CD4-positive, alpha-beta T cell treated with Interleukin-15 for 1 hour (primary cell): ENCODE measurements at places on chromosomes 11 and 22.

GRCh38 chr11:87866951-87867350, 308.3 kb downstream of the RAB38 start:
- DNase-seq = no peak

- no peak for DNase-seq
Observed at GRCh38 chr11:97746818-97747217, 1273.9 kb upstream of the CNTN5 start.

GRCh38 chr11:116061322-116061721, 557.1 kb upstream of the CADM1 start:
- DNase-seq = no peak

GRCh38 chr11:76234021-76234415, 27.7 kb upstream of the WNT11 start:
- peak; percentile 59 for DNase-seq

GRCh38 chr22:29860006-29860766, 22.1 kb upstream of the ASCC2 start:
- no peak for DNase-seq

DNA sequence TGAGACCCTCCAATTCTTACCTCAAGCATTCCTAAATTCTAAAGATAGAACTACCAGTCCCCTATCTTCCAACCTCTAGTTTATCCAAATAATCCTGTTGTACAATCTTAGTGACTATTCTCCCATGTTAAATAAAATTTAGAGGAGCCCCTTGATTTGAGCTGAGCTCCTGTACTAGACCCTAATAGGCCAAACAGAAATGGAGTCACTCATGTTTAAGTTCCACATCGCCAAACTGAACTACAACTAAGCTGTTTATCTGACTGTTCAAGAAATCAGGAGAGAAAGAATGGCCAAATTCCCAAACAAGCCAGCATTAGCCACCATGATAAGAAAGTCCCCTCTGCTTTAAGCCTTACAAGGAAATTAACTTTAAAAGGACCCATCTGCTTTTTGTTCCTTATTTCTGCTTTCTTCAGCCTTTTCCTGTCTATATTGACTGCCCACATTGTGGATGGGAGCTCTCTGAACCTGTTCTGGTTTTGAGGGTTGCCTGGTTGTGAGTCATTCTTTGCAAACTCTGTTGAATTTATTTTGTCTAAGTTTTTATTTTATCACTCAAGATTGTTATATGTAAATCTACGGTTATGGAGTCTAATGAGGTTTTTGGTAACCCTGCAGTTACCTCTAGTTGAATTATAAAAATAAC, 90.4 kb downstream of the TTC28 start:
- no peak for DNase-seq

DNA sequence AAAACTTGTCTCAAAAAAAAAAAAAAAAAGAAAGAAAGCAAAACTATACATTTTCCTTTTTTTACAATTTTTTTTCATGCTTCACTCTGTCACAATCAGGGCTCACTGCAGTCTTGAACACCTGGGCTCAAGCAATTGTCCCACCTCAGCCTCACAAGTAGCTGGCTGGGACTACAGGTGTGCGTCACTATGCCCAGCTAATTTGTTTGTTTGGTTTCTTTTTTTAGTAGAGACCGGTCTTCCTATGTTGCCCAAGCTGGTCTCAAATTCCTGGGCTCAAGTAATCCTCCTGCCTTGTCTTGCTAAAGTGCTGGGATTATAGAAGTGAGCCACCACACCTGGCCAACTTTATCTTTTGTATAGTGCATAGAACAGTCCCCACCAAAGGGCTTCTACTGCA, 15.0 kb upstream of the CXCR5 start:
- peak; percentile 28 for DNase-seq

GRCh38 chr11:7252683-7253213, 1.0 kb downstream of the SYT9 start:
- DNase-seq = no peak

DNA sequence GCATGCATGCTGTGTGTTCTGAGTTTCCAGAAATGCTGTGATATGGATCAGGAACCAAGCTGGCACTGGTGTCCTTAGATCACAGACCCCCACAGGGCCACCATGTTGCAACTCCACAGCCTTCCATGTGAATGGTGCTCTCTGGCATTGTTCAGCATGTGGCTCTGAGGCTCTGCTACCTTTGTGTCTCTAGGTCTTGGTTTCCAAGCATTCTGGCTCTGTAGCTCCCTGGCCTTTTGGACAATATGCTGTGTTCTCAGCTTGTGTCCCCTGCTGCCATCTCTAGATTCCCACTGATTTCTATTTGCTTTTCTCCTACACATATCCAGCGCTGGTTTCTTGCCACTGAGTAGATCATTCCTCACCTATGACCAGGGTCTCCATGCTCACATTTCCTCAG, 3.9 kb downstream of the SPTBN2 start:
- no peak for DNase-seq

DNA sequence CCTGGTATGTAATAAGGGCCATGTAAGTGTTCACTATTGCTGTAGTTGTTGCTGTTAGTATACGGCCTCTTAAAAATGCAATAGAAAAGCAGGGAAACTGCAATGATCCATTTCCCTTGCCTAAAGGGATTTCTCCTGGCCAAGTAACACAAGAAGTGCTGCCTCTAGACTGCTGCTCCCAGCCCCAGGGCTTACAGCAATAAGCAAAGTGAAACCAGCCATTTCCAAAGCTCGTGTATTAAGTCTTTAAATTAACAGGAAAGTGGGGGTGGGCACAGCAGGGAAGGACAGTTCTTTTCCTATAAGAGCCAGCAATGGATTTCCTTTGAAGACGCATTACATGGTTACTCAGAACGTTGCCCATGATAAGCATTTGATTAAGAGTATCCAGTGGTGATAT, 36.9 kb upstream of the WT1 start:
- no peak for DNase-seq

- DNase-seq = no peak
Observed at GRCh38 chr11:64620381-64620971, 29.5 kb downstream of the SLC22A12 start.

DNA sequence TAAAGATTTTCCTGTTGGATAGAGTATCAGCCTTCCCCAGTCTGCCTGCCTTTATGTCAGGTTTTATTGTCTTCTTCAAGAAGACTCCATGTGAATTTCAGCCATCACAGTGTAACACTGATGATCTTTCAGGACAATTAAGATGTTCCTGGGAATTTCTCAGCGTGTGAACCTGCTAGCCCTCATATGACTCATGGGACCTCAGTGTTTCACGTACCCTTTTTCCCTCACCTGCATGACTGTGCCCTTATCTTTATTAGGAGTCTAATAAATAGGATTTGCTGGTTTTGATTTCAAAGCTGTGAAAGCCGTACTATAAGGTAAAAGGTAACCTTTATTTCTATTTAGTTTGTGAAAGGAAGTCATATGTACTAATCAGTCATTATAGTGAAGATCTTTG, 81.7 kb upstream of the MYO18B start:
- no peak for DNase-seq

DNA sequence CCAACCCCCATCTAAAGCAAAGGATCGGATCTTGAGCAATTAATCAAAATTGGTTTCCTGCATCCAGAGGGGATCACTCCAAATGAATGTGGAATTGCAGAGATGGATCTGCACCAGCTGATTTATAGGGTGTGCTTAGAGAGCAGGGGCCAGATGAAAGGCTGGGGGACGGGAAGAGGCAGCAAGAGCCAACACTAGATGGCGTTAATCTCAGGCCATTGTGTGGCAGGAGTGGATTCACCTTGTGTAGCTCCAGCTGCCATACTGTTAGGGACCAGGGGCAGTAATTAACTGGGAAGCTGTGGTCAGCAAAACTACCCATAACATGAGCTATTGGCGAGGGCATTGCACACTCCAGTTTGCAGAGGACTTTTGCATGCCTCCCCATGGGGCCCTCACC, 35.6 kb downstream of the SERPINH1 start:
- no peak for DNase-seq

DNA sequence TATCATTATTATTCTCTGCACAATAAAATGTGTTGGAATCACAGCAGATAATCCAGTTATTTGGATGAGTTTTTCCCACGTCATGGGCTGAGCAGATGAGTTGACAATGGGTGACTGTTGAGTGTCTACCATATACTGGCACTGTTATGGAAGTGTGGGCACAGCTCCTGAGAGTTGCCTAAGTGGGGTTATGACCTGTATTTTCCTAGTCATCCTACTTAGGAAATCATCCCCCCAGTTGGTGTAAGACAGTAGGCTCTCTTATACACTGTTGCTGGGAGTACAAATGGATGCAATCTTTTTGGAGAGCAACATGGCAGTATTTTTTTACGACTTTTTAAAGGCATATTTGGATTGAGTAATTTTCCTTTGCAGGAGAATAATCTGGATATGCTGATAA, 66.4 kb downstream of the TRAF6 start:
- no peak for DNase-seq

GRCh38 chr22:26770624-26771023, 113.2 kb downstream of the MIAT start:
- no peak for DNase-seq

GRCh38 chr22:36644333-36644757, 59.2 kb downstream of the CACNG2 start:
- no peak for DNase-seq

GRCh38 chr11:27409742-27410141, 46.7 kb upstream of the CCDC34 start:
- DNase-seq = no peak

- peak; percentile 57 for DNase-seq
Observed at GRCh38 chr11:72238040-72238450, 5.9 kb downstream of the PHOX2A start.

- DNase-seq = no peak
Observed at GRCh38 chr22:44860311-44860710, 107.9 kb downstream of the ARHGAP8 start.

- DNase-seq = no peak
Observed at GRCh38 chr22:46040471-46041465, 63.8 kb upstream of the WNT7B start.

- DNase-seq = peak; percentile 70
Observed at GRCh38 chr11:118088531-118088930, 1.8 kb upstream of the SMIM35 start.

- no peak for DNase-seq
Observed at GRCh38 chr11:114472661-114473060, 33.4 kb downstream of the REXO2 start.

- DNase-seq = no peak
Observed at GRCh38 chr11:20043992-20044391, 116.3 kb downstream of the DBX1 start.

DNA sequence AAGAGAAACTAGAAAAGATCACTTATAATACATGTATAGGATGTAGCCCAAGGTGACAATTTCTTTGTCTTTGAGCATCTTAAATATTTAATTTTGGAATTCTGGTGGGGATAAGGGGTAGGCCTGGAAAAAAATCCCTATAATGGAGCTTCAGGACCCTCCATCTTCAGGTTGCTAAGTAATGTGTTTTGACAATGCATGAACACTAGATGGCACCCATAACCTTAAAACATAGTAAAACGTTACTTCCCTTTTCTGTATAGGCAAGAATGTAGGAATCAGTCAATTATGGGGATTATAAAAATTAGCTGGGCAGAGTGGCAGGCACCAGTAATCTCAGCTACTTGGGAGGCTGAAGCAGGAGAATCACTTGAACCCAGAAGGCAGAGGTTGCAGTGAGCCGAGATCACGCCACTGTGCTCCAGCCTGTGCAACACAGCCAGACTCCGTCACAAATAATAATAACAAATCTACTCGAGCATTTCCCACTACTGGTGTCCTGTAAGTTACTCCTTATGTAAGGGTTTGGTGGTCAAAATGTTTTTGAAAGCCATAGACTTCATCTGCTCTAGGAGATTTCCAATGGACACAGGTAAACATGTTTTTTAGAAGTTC, 541.9 kb upstream of the CCDC90B start:
- DNase-seq = no peak
